ENCODE measurements at places on chromosomes 2 and 18.

GRCh38 chr2:161243312-161243711 is 64.9 kb upstream of the PSMD14 start:
- DNase-seq, result no peak

DNA sequence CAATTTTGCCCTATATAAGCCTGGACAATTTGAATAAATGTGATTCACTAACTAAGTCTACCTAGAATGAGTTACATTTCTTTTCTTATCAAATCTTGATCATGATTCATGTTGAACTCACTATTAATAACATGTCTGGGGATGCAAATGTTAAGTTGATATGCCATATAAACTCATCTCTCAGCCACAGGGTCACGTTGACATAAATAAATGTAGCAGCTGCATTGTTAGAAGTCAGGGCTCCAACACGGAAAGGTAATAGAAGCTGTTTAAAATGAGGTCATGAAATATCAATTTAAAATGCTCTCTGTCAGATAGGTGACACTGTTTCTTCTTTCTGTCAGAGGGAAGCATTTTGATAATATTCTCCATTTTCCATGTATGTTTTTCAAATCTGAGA is 521.9 kb downstream of the CCDC85A start:
- DNase-seq, result no peak

GRCh38 chr18:50716902-50717301 is 102.9 kb downstream of the MRO start:
- DNase-seq, result no peak

- DNase-seq, result no peak
These were observed 78.2 kb downstream of the COBLL1 start for GRCh38 chr2:164763431-164763830.

GRCh38 chr2:183812091-183812490 is 687.8 kb downstream of the NUP35 start:
- DNase-seq, result no peak

GRCh38 chr18:67730886-67731285 is 214.4 kb upstream of the DSEL start:
- DNase-seq, result no peak

DNA sequence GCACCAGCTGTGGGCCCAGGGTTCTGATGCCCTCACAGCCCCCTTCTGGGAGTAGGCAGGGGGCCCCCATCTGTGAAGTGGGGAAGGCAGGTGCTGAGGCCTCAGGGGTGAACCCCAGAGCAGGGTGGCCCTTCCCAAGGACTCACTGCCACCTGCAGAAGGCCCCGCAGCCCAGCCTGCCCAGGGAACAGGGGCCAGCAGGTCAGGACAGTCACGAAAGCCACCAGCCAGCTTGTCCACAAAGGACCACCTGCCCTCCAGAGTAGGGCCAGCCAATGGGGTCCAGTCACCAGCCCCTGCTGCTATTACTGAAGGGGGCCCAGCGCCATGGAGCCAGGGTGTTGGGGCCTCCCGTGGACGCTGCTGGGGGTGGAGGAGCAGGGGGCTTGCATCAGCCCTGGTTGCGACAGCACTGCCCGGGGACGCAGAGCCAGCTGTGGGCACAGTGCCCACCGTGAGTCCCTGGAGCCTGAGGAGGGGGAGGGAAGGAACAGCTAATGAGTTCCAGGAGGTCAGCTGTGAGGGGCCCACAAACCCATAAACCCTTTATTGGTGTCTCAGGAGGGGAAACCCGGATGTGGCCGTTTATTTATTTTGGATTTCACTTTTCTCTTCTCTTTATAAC is 11.5 kb upstream of the SNED1 start:
- DNase-seq, result no peak

DNA sequence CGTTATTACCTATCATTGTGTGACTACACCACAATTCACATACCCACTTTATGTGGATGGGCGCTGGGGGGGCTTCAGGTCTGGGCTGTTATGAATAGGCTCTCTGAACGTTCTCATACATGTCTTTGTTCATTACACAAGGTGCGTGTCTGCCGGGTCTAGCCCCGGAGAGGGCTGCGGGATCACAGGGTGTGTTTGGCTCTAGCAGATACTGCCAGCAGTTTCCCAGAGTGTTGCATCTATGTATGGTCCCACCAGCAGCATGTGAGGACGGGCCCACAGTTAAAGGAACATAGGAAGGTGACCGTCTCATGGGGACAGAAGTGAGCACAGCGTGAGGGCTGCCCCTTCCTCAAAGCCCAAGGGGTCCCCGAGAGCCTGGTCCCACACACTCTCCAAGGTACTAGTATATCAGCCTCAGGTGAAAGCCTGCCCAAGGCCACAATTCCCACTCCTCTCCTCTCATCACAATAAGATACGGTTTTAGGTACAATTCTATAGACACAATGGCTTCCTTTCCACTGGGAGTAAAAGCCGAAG is 48.8 kb downstream of the TFCP2L1 start:
- no peak for DNase-seq

DNA sequence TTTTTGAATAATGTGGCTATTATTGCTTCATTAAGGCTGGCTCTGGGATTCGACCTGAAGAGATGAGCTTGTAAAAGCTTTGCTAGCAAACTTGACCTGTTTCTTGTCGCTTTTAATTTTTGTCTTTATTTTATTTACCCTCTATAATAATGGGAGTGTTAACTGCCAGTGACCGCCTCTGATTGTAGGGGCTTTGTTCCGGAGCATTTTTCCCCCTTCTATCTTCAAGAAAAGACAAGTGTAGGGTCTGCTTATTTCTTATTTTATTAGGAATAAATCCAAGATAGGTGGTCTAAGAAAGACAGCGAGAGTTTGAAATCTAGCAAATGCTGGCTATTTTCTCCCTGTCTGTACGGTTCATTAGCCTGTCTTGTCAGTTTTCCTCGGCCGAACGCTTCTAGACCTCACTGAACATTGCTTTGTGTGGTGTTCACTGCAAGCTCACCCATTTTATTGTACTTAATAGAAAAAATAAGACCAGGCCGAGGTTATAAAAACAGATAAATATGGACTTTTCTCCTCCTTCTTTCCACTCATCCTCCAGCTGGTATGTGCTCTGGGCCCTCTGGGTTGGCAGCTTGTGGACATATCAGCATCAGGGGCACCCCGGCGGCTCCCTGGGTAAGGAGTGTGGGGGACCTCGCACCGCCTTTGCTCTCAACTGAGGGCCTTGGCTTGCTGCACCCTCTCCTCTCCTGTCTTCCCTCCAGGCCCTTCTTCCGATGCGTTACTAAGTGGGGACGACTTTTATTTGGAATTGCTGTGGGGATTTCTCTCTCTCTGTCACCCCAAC is 8.5 kb downstream of the MEIS1 start:
- no peak for DNase-seq

DNA sequence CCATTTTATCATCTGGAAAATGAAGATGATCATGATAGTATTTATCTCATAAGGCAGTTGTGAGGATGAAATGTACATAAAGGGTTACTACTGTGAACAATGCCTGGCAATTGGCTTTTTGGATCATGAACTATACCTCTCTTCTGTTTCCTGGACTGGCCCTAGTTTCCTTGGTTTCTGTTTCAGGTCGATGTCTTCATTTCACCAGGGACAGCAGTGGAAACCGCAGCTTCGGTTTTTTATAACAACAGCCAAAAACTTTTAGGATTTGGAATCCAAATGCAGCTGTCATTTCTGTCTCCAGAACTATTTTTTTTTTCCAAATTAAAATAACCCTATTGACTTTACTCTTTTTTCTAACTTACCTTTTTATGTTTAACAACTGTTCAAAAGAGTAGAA is 425.1 kb downstream of the RND3 start:
- DNase-seq, result no peak

GRCh38 chr2:5067816-5068215 is 624.4 kb upstream of the SOX11 start:
- no peak for DNase-seq

DNA sequence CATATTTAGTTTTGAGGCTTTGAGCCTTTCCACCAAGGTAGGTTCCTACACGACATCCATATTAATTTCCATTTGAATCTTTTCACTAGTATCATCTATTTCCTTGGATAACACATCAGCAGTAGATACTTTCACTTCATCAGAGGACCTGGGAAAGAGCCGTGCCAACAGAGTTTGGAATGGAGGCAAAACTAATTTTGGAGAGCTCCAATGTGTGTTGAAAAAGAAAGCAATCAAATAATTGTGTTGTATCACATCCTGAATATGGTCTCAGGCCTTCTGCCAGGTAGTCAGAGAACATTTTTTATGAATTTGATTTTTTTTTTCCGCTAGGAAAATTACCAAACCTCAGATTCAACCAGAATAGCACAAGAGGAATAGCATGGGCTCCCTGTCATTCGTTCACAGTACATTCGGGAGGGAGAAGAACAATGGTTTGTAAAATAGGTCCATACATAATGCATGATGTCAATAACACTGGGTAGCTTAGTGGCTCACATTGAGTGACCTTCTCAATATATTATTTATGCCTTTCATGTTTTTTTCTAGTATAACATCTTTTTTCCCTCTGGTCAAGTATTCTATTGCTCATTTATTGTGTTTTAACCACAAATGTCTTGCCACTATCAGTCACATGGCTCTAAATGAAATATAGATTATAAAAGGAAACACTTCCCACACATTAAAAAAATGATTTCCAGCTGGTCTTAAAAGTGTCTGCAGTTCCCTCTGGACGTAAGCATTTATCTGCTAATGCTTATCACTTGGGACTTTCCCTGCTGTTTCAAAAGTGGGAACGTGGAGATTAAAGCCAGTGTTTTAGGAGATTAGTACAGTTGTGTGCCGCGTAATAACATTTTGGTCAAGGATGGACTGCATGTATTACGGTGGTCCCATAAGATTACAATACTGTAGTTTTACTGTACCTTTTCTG is 68.6 kb upstream of the RAPH1 start:
- DNase-seq, result no peak

DNA sequence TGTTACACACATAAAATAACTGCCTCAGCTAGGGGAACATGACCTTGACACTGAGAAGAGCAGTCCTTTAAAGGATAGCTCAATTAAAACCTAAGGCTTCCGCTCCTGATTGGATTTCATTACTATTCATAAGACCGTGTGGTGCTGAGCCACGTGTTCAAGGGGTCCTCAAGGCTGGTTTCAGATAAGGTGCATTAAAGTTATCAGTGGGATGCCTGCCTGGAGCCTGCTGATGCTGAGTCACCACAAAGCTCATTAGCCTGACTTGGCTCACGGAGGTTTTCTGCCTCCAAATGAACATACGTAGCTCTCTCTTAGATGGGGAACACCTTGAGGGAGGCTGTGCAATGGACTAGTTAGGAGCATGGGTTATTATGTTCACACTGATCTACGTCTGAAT is 518.9 kb downstream of the TDRD15 start:
- no peak for DNase-seq

DNA sequence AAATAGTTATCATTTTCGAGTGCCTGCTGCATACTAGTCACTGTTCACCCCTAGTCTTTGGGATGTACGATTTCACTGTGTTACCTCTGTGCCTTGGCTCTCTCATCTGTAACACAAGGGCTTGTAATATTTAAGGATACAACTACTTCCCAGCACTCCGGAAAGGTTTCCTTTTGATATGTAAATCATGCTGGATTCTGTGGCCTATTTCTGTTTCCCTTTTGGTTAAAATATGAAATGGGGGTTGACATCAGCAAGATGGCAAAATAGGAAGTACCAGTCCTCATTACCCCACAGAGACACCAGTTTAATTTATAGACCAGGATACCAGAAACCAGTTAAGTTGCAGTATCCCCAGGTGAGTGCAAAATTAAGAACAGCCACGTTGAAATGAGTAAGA is 23.5 kb downstream of the PSMG2 start:
- no peak for DNase-seq

DNA sequence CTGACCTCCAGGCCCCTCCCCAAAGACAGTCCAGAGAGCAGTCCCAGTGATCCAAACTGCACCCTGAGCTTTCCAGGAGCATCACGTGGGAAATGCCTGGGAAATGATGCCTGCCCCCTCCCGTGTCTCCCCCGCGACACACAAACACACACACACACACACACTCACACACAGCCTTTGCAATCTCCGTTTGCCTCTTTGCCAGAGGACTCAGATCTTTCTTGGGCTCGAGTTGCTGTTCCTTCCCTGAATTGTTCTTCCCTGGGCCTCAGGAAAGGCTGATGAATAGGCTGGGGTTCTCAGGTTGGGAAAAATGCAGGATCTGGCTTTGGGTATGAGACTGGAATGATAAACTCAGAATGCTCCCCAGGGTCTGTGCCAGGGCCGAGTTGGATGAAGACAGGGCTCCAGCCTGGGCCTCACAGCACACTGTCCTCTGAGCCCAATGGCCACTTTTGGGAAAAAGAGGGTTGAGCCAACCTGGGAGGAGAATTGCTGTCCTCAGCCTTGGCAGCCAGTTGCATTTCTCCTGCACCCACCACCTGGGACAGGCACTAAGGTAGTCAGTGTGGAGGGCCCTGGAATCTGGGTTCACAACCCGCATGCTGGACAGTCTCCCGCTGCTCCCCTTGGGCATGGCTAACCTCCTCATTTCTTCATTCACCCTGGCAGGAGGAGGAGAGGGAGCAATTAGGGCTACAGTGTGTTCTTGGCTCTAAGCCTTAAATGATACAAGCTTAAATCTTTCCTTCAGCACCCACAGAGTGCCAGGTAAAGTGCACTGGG is 43.9 kb upstream of the ATP6V1B1 start:
- DNase-seq, result no peak

DNA sequence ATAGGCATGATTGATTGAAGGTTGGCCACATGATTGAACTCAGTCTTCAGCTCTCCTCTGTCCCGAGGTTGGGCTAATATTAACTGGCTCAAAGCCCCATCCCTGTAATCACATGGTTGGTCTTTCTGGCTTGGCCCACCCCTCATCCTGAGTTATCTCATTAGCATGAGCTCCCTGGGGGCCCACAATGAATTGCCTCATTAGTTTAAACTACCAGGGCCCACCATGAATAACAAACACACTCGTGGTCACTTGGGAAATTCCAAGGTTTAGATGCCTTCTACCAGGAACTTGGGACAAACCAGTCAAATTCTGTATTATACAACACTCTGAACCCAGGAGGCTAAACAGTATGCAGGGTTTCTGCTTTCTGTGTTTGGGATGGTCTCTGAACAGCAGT is 121.7 kb upstream of the B3GNT2 start:
- DNase-seq, result no peak

GRCh38 chr2:177753682-177754491 is 318.7 kb downstream of the PDE11A start:
- DNase-seq, result no peak

DNA sequence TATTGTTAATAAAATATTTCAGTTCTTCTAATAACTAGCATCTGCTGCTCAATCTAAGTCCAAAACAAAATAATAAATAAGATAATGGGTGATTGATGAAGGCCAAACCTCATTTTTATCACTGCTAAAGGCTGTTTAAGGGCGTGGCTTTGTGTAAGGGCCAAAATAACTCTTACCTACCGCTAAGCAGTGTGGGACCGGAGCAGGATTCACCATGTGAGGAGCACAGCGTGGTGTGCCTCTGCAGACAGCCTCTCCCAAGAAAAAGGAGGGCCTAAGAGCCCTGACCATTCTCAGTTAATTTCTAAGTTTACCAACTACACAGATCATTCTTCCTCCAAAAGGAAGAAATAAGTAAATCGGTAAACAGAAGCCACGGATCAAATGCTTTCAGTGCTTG is 353.7 kb downstream of the ARL6IP6 start:
- DNase-seq, result no peak

GRCh38 chr2:176595986-176596385 is 326.7 kb downstream of the MTX2 start:
- DNase-seq, result no peak

All from memory B cell (primary cell).